ENCODE measurements at places on chromosomes 7 and 10. TPM values are rescaled to one million over a fixed set of nuclear protein-coding genes. Genes with fewer than 3 reads are reported as not detected.
A peak's percentile ranks its signal among the peaks of the same experiment; 100 is the strongest.

Gene TRPV5
- not detected for total RNA-seq

- H3K27ac ChIP-seq = peak overlapping the region; percentile 32
- peaks cover 25% of the 10 kb centered on the region for H3K4me1 ChIP-seq
- H3K36me3 ChIP-seq = no peaks in the 10 kb centered on the region
- peak overlapping the region; percentile 4 for H3K4me3 ChIP-seq
- H3K27me3 ChIP-seq = no peaks in the 10 kb centered on the region
These were observed 129.8 kb downstream of the BAMBI start for GRCh38 chr10:28806951-28807759.

- H3K36me3 ChIP-seq = no peaks in the 10 kb centered on the region
- peak overlapping the region; percentile 72 for H3K4me3 ChIP-seq
- DNase-seq = no peak
- H3K27ac ChIP-seq = peak overlapping the region; percentile 94
These were observed 3.4 kb upstream of the SMARCD3 start for GRCh38 chr7:151251689-151252560.

GRCh38 chr10:11013836-11014235 lies 3.8 kb upstream of the CELF2 start:
- no peak overlapping the region for H3K4me3 ChIP-seq
- H3K27me3 ChIP-seq = no peaks in the 10 kb centered on the region

- no peak for DNase-seq
- no peak overlapping the region for H3K4me3 ChIP-seq
These were observed 132.1 kb downstream of the MACC1 start for GRCh38 chr7:20085086-20085485.
